ENCODE measurements at places on chromosomes 1 and 21.

DNA sequence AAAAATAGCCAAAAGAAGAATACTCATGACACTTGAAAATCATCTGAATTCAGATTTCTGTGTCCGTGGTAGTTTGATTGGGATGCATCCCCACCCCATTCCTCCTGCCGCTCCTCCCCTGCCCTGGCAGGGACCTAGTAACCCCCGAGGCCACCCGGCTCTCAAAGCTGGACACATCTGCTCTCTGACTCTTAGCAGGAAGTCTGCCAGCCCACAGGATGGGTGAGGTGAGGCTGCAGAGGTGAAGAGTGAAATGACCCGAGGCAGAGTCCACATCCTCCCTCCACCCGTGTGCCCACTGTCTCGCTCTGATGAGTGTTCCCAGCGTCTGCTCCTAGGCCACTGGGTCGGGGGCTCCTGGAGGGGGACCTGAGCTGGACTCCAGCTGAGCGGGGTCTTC lies 308.5 kb upstream of the VAMP3 start:
- peak; percentile 36 for DNase-seq

- DNase-seq = peak; percentile 97
These were observed 269.5 kb downstream of the HHAT start for GRCh38 chr1:210598135-210598652.

DNA sequence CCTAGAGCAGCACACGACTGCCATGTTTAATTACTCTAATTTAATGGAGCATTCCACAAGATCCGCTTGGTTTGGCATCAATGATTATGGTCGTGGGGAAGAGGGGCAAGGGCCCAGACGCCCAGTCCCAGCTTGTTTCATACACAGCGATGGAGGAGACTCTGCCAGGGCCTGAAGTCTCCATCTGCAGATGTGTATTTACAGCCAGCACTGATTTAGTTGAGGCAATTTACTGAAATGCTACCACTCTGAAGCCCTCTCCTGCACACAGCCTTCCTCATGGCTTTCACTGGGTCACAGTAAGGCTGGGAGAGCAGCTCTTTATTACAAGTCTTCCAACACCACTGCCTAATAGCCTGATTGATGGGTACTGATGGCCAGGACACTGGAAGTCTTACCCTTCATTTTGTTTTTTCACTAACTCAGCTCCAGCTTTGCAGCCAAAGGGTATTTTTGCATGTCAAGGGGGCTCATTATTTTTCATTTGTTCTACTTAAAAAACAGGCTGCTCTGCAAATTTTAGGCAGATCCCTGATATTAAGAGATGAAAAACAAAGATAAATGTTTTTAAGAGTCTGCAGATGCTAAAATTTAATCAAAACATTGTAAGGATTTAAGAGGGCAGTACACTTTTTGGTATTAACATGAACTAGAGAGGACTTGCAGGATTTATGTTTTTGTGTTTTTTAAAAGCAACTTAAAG lies 236.3 kb downstream of the SIPA1L2 start:
- DNase-seq = no peak

DNA sequence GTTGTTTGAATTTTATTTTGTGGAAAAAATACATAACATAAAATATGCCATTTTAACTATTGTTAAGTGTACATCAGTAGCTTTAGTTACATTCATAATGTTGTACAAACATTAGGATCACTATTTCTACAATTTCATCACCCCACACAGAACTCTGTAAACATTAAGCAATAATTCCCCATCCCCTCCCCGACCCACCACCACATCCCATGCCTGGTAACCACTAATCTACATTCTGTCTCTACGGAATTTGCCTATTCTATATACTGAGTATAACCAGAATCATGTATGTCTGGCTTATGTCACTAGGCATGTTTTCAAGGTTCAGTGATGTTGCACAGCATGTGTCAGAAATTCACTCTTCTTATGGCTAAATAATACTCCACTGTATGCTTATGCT lies 47.7 kb downstream of the CDC42BPA start:
- DNase-seq = no peak

DNA sequence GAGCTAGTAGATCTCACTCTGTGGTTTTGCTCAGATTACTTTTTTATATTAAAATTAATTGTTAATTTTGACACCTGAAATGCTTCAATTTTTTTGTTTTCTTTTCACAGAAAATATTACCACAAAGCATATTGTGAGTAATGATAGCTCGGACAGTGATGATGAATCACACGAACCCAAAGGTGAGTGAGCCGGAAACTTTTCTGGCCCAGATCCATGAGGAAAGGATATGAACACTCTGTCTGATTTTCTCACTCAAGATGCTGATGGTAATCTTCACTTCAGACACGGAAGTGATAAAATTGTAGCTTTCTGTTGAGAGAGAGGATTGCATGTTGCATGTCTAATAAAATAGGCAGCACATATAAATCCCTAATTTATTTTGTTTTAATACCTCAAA lies 121.8 kb downstream of the PLA2G4A start:
- peak; percentile 97 for DNase-seq

- DNase-seq = no peak
These were observed 53.4 kb upstream of the BCAR3 start for GRCh38 chr1:93734999-93735398.

GRCh38 chr1:230123280-230124185 lies 56.5 kb downstream of the GALNT2 start:
- DNase-seq = no peak

- DNase-seq = no peak
These were observed 403.6 kb upstream of the CHRM3 start for GRCh38 chr1:238982736-238983135.

GRCh38 chr1:31647106-31647505 lies 2.4 kb upstream of the PEF1 start:
- no peak for DNase-seq

Data from MCF 10A (cell line).